ENCODE measurements at places on chromosomes 6 and 20. TPM values are rescaled to one million over a fixed set of nuclear protein-coding genes. Genes with fewer than 3 reads are reported as not detected.

GRCh38 chr6:140253096-140253495 lies 878.6 kb upstream of the CITED2 start:
- DNase-seq: no peak

- no peak for DNase-seq
Observed at GRCh38 chr6:150470960-150471665, 102.3 kb downstream of the IYD start.

GRCh38 chr6:158744986-158745430 lies 74.2 kb downstream of the EZR start:
- DNase-seq: no peak

- no peak for DNase-seq
Observed at GRCh38 chr20:38427655-38428023, 7.5 kb downstream of the SNHG17 start.

GRCh38 chr20:39766333-39766732 lies 804.2 kb downstream of the DHX35 start:
- no peak for DNase-seq

DNA sequence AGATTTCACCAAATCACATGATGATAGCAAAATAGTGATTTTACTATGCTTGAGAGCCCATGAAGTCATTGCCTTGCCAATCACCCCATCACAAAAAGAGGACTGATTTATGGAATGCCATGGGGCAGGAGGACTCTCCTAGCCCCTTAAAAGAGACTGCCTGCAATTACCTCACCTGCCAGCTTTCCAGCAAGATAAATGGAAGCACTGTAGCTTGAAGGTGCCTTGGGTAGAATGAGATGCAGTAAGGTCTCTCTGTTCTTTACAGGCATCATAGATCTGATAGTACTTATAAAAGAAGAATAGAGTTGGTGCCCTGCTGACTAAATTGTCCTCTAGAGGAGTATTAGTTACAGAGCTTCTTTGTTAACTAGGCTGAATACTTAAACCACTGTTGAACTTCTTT lies 242.3 kb downstream of the TMEM242 start:
- DNase-seq: no peak

DNA sequence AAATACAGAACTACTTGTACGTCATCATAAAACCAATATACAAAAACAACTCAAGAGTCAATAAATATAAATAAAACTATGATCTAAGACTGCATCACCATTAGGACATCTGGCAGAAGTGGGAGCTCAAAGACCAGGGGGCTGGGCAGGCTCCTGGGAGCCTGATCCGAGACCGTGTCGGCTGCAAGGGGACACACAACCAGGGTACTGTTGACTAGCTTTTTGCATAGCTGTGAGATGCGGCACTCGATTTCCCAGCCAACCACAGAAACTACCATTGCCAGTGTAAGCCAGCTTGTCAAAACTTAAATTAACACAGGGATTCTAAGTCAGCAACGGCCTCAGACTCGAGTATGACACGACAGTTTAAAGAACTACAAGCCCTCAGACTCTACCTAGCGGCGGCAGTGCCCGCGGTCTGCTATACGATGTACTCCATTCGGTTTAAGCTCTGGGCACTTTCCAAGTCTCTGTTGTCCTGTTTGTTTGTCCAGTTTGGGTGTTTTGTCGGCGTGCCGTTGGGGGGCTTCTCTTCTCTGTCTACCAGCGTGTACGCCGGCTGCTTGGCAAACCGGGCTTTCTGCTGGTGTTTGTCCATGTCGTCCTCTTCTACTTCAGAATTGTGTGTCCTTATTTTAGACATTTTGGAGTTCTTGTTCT lies 34.6 kb downstream of the JAG1 start:
- DNase-seq: no peak

- no peak for DNase-seq
Observed at GRCh38 chr20:21623074-21623780, 82.2 kb upstream of the PAX1 start.

GRCh38 chr6:35214869-35215664 lies 1.3 kb downstream of the SCUBE3 start:
- DNase-seq: no peak

DNA sequence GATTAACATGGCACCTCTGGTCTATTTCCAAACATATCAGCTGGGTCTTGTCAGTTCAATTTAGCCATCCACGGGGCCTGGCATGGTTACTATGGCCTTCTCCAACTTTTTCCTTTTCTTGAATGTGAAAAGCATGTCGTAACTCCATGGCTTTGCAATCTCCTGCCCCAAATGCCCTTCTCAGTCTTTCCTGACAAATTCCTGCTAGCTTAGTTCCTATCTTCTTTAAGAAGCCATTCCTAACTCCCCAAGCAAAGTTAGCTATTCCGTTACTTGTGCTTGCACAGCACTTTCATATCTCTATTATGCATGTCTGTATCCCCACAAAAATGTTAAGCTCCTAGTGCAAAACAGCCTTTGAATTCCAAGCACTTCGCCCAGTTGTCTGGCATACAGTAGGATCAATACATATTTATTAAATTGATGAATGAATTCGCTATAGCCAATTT lies 105.6 kb downstream of the AIG1 start:
- DNase-seq: no peak

DNA sequence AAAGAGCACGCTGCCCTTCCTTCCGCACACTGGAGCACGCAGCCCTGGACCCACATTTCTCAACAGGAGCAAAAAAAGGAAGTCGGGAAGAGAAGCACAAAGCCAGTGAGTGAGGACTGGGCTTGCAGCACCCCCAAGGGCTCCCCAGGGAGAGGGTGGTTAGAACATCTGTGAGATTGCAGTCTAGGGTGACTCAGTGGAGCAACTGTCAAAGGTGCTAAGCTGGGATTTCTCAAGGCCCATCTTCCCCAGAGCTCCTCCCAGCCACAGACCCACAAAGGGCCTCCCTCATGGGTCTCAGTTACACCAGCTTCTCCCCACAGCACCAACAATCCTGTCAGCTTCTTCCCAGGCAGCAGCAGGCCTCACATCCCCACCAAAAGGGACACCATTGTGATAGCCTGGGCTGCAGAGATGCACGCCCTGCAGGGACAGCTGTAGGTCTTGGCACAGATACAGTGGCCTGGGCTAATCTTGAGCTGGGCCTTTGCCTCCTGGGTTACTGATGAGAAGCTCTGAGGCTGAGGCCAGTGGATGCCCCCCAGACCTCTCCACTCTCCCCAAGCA lies 39.6 kb upstream of the CD93 start:
- no peak for DNase-seq

Gene CPXM1
- total RNA-seq: 19.4 TPM

Gene MUC21
- total RNA-seq: 207 TPM

Gene FLRT3
- 4.7 TPM for total RNA-seq

Gene MUC22
- total RNA-seq: 2.9 TPM

Gene FUT9
- total RNA-seq: not detected

Gene ZSCAN23
- total RNA-seq: 0.98 TPM

Gene ESR1
- total RNA-seq: 50.3 TPM

Gene RNF217
- 26.0 TPM for total RNA-seq

Gene LTV1
- total RNA-seq: 23.3 TPM

Gene BPIFB4
- not detected for total RNA-seq

Gene PREX1
- 17.7 TPM for total RNA-seq

Gene TBCC
- 16.7 TPM for total RNA-seq
